ENCODE measurements at places on chromosomes 16 and 17. TPM values are rescaled to one million over a fixed set of nuclear protein-coding genes. Genes with fewer than 3 reads are reported as not detected.
A peak's percentile ranks its signal among the peaks of the same experiment; 100 is the strongest.

DNA sequence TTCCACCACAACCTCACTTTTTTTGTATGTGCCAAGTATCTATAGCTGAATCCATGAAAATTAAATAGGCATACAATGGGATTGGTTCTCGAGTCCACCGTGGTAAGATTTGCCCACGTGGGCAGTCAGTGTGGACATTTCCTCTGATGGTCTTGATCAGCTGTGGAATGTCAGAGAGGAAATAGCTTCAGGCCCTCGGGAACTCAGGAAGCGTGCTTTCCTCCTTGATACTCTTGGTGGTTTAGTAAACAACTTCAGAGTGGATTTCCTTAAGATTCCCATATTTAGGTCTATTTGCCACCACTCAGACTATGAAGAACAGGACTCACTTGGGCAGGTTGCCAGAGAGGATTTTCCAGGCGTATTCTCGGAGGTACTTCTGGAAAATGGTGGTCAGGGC is 152.5 kb downstream of the VPS53 start:
- no peak for DNase-seq
- H3K4me1 ChIP-seq, result peaks cover 12% of the 10 kb centered on the region
- peaks cover 16% of the 10 kb centered on the region for H3K36me3 ChIP-seq
- H3K27me3 ChIP-seq, result no peaks in the 10 kb centered on the region
- H3K27ac ChIP-seq, result no peak overlapping the region

GRCh38 chr16:22366889-22367288 is 7.5 kb downstream of the CDR2 start:
- peaks cover 82% of the 10 kb centered on the region for H3K4me1 ChIP-seq
- H3K27ac ChIP-seq, result peak overlapping the region; percentile 41
- no peak overlapping the region for H3K4me3 ChIP-seq
- DNase-seq, result no peak
- peaks cover 71% of the 10 kb centered on the region for H3K36me3 ChIP-seq

GRCh38 chr16:66935314-66936011 is at the start of gene CES2:
CES2 (plus strand) TSS chr16:66935516; CDS start chr16:66935636, 120 bp downstream.
- H3K27me3 ChIP-seq, result no peaks in the 10 kb centered on the region
- DNase-seq, result no peak
- H3K4me1 ChIP-seq, result peaks cover 47% of the 10 kb centered on the region
- H3K4me3 ChIP-seq, result peak within 1 kb of the TSS; percentile 99
- peak within 1 kb of the TSS; percentile 98 for H3K27ac ChIP-seq

Gene ABCA3
- total RNA-seq, result 2.9 TPM

GRCh38 chr16:67284699-67285646 is 5.6 kb downstream of the PLEKHG4 start:
- H3K36me3 ChIP-seq, result no peaks in the 10 kb centered on the region
- peaks cover 6% of the 10 kb centered on the region for H3K4me1 ChIP-seq
- H3K4me3 ChIP-seq, result no peak overlapping the region
- DNase-seq, result no peak
- H3K27me3 ChIP-seq, result no peaks in the 10 kb centered on the region
- no peak overlapping the region for H3K27ac ChIP-seq

DNA sequence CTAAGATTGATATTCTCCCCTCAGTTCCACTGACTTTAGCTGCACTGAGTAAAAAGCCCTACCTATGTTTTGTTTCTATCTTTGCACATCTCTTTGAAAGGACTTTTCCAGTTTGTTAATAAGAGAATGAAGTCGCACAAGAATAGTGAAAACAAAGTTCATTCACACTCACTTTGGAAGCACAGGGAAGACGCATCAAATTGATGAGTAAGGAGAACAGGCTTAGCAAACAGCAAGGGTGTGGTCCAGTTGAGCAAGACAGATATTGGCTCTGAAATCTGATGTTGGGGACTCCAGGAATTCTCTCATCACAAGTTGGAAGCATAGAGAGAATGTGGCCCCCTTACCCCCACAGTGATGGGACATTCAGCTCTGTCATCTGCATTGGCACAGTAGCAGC is 221.3 kb downstream of the CDH11 start:
- H3K27me3 ChIP-seq, result no peaks in the 10 kb centered on the region
- no peaks in the 10 kb centered on the region for H3K36me3 ChIP-seq
- H3K4me1 ChIP-seq, result no peaks in the 10 kb centered on the region
- H3K4me3 ChIP-seq, result no peak overlapping the region

DNA sequence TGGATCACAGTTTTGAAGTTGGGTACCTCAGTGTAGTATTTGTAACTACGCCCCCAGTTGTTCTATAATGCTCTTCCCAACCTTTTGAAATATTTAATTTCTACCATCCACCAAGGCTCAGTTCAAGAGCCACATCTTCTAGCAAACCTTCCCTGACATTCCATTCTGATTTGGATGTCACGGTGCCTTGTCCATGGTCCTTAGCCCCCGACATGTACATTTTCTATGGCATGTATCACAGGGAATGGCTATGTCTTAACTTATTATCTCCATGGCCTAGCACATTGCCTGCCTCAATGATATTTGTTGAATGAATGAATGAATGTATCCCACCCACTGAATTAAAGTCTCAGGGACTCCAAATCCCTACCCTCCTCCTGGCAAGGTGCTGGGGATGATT is 6.4 kb upstream of the KRT28 start:
- H3K4me3 ChIP-seq, result no peak overlapping the region
- no peak for DNase-seq
- H3K36me3 ChIP-seq, result no peaks in the 10 kb centered on the region
- peaks cover 2% of the 10 kb centered on the region for H3K4me1 ChIP-seq

Measured in activated CD8-positive, alpha-beta T cell treated with anti-CD3 and anti-CD28 coated beads for 36 hours (primary cell).